ENCODE measurements at places on chromosomes 7 and 10. TPM values are rescaled to one million over a fixed set of nuclear protein-coding genes. Genes with fewer than 3 reads are reported as not detected.

KAZALD1 gene
- 84.3 TPM for total RNA-seq

GLI3 gene
- 4.9 TPM for total RNA-seq

AKR1C8 gene
- not detected for total RNA-seq

SEMA4G gene
- total RNA-seq, result 1.6 TPM

ZP3 gene
- total RNA-seq, result 1.9 TPM

POMZP3 gene
- total RNA-seq, result 5.2 TPM

MOGAT3 gene
- total RNA-seq, result not detected

STRIP2 gene
- 0.77 TPM for total RNA-seq

NPSR1 gene
- total RNA-seq, result not detected

SPACDR gene
- total RNA-seq, result 0.17 TPM

CCDC136 gene
- 18.1 TPM for total RNA-seq

ANKRD7 gene
- total RNA-seq, result 1.6 TPM

KCNIP2 gene
- total RNA-seq, result 1.3 TPM

CCL26 gene
- 1.4 TPM for total RNA-seq

SPDYE5 gene
- not detected for total RNA-seq

BLNK gene
- total RNA-seq, result 0.09 TPM

SLC26A4 gene
- 0.47 TPM for total RNA-seq

CDC14C gene
- 0.09 TPM for total RNA-seq

FAM24B gene
- total RNA-seq, result 10.7 TPM
